NCI-H526 (cell line): ENCODE measurements at places on chromosomes 1 and 21.

- peak; percentile 16 for DNase-seq
Observed at GRCh38 chr21:41425954-41426675, at the start of gene MX1. MX1 (plus strand) TSS chr21:41426239; CDS start chr21:41432071, 5,832 bp downstream.

DNA sequence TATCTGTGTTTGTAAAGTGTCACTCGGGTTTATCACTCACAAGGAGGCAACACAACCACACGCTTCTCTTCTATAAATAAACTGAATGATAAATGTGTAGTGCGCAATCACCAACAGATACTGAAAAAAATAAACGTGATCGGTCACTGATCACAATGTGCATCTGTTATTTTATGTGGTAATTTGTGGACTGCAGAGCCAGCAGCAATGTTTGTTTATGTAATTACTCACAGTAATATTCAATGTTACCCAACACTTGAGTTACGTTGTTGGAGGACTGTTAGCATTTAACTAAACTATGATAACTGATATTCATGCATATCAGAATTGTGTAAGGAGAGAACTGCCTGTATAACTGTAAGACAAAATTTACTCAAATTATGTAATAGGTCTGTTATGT lies 129.6 kb downstream of the USH2A start:
- DNase-seq = peak; percentile 62

GRCh38 chr1:84584126-84584525 lies 9.9 kb upstream of the CTBS start:
- peak; percentile 48 for DNase-seq

- no peak for DNase-seq
Observed at GRCh38 chr1:64033667-64034220, 169.7 kb upstream of the UBE2U start.

GRCh38 chr1:166470014-166470413 lies 303.2 kb upstream of the FAM78B start:
- DNase-seq = no peak

- DNase-seq = no peak
Observed at GRCh38 chr1:214416417-214416816, 135.0 kb downstream of the PTPN14 start.

- no peak for DNase-seq
Observed at GRCh38 chr1:50278961-50279360, 144.3 kb downstream of the DMRTA2 start.

DNA sequence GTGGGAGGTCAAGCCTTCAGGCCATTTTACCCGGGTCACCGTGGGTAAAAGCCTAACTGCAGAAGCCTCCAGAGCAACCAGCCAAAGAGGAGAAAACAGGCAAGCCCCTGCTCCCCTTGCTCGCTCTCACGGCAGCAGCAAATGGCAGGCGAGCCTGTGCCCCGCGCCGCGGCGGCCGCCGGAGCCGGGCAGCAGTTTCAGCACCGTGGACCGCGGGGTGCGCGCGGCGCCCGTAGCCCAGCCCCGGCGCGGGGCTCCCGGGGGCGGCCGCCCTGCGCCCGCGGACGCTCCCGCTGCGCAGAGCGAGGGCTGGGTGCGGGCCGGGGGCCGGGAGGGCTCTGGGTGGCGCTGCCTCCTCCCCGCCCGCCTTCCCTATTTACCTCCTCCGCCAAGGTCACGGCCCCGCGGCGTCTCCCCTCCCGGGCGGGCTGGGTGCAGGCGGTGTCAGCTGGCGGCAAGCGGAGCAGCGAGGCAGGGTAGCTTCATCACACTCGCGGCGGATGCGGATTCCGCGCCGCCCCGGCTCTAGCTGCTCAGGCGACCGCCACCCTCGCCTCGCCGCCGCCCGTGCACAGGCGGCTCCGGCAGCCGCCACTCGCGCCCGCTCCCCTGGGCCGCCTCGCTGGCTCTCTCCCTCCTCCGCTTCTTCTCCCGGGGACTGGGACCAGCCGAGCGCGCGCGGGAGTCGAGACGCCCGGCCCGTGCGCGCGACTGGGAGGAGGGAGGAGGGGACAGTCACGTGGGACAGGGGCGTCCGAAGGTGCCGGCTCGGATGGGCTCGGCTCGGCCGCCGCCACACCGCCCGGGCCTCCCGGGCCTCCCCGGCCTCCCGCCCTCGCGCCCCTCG lies at the start of gene RGS7:
Gene RGS7 (minus strand): TSS at position 687 of the 847 bp plus-strand sequence.
- DNase-seq = no peak

GRCh38 chr1:228371741-228372182 lies 34.9 kb downstream of the TRIM11 start:
- no peak for DNase-seq

GRCh38 chr1:6116137-6116536 lies 64.0 kb downstream of the CHD5 start:
- no peak for DNase-seq

DNA sequence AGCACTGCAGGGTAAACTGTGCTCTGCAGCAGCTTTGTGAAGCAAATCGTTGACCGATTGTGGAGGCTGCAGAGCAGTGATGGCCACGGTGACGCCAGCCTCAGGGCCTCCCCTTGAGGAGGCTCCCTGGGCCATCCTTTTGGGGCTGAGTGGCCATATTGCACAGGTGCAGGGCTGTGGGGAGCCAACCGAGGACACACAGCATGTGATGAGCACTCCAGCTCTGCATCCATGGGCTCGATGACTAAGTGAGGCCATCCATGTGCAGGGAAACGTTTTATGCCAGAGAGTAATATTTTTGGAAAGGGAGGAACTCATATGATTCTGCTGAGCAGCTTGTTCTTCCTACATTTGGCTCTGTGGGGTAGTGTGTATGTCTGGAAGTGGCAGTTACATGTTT lies 24.6 kb downstream of the KCNK1 start:
- no peak for DNase-seq
